Activated CD8-positive, alpha-beta memory T cell treated with anti-CD3 and anti-CD28 coated beads for 48 hours (primary cell): ENCODE measurements at places on chromosomes 16 and 17.

GRCh38 chr17:34207572-34207971, 47.5 kb upstream of the CCL2 start:
- DNase-seq: no peak

DNA sequence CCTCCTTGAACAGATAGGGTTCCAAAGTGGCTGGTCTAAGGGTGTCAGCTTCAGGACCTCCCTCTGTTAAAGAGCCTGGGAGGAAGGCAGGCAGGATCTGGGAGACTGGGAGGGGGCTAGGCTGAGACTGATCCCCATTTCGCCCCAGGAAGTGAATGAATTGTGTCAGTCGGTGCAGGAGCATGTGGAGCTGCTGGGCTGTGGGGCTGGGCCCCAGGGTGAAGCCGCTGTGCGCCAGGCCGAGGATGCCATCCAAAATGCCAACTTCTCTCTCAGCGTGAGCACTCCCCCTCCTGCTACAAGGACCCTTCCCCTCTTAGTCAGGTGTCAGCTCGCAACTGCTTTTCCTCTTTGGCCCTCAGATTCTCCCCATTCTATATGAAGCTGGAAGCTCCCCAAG, 6.1 kb downstream of the CARMIL2 start:
- no peak for DNase-seq

- no peak for DNase-seq
Observed at GRCh38 chr17:52546990-52547389, 388.5 kb upstream of the CA10 start.

DNA sequence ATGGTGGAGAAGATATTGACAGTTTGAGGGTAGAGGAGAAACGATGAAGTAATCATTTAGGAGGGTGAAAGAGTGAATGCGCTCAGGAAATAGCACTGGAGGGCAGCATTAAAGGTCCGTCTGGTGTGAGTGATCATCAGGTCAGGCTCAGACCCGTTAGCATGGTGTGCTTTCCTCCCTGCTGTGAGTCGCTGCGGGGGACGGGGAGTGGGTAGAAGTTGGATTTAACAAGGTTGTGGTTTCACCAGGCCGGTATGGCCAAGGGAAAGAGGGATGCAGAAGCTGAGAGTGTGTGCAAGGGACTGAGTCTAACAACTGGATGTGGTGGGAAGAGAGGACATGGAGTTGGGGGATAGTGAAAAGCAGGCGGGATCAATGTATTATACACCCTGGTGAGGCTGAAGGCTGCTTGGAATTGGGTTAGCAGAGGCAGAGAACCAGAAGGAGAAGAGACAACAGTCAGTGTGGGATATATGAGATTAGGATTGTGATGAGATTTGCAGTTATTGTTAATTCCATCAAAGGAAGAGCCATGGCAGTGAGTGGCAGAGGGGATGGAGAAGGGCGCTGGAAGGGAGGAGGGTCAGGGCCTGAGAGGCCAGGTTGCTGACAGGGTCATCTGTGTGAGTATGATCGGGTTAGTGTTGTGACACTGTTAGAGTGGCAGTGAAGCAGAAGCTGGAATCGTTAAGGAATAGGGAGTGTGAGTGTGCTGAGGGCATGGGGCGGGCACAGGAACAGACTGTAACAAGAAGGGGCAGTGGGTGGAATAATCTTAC, 59.0 kb upstream of the TBX2 start:
- DNase-seq: no peak

DNA sequence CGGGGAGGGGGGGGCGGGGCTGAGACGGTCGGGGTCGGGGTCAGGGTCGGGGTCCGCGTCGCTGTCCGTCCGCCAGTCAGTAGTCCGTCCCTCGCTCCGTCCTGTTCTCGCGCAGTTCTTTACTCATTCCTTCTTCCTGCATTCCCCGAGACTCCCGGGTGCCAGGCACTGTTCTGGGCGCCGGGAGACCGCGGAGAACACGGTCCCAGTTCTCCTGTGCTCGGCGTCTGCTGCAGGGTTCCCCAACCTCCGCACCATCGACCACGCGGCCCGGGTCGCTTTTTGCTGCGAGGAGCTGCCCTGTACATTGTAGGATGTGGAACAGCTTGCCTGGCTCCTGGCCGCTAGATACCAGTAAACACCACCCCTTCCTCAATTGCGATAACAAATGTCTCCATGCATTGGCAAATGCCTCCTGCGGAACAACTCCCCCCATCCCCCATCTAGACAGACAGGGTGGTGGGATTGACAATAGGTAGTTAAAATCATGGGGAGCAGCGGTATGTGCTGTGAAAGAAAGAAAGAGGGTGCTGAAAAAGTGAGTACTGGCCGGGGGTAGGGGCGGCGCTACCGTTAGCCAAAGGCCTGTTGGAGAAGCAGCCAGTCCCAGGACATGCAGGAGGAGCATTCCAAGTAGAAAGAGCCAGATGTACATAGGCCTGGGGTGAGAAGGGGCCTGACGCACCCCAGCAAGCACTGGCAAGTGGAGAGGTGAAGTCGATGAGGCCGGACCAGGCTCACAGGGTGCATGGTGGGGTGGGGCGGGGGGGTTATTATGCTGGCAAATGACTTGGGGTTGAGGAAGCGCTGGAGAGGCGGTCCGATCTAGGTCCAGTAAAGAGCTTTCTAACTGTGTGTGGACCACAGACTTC, 631 bp downstream of the TRAF7 start:
- no peak for DNase-seq

- DNase-seq: no peak
Observed at GRCh38 chr16:53378138-53378537, 56.1 kb upstream of the RBL2 start.

DNA sequence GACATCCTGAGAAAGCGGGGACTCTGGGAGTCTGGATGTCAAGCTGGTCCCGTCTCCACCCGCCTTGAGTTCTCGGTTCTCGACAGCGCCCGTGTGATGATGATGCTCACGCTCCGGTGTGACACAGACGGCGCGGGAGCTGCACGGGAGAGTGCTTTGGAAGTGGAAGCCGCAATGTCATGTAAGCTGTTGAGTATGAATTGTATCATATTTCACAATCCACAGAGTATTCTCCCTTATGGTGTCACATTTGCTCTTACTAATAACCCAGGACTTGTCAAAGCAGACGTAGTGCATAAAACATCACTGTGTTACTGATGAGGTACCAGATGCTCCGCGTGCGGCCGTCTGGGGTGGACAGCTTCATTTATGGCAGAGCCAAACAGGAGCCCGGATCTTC, 217.5 kb upstream of the CHMP6 start:
- no peak for DNase-seq

GRCh38 chr17:73706858-73707257, 62.6 kb upstream of the SDK2 start:
- no peak for DNase-seq

DNA sequence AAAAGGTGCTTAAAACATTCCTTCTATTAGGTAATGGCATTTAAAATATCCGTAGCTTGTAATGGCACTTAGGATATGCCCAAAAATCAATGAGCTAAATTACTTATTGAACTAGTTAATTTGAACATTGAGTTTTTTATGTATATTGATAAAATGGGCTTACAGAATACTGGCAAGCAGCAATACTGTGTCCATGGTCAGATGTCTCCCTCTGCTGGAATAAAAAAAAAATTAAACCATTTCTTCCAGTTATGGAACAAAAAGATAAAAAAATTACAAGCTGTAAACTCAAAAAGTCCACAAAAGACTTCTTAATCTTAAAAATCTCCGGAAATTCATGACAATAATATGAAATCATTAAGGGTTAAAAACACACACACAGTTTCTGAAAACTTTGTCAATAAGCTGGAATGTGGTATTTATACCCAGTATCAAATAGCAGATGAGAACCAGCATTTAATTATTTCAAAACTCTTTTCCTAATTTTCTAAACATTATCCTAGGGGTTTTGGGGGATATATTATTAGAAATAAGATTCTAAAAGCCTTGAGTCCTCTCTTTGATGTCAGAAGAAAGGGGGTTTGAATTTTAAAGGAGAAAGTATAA, 21.5 kb upstream of the PSMD7 start:
- DNase-seq: no peak

- DNase-seq: no peak
Observed at GRCh38 chr16:22356930-22357634, 17.3 kb downstream of the CDR2 start.

DNA sequence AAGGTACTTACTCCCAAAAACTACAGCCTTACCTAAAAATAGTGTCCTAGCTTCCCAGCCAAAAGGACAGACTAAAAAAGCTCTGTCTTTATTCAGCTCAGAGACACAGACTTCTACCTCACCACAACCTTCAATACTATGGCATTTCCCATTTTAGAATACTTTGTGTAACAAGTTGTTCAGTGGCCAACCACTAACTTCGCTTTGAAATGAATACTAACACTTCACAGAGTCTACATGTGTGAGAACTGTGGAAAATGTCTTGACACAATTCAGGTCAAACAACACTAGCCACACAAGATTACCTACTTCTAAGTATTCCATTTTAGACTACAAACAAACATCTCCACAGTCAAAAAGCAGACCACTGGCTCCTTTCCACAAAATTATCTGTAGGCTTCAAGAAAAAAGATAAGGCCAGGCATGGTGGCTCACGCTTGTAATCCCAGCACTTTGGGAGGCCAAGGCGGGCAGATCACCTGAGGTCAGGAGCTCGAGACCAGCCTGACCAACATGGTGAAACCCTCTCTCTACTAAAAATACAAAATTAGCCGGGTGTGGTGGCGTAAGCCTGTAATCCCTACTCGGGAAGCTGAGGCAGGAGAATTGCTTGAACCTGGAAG, 3.2 kb downstream of the HELZ start:
- no peak for DNase-seq

- DNase-seq: no peak
Observed at GRCh38 chr17:47955497-47956461, 1.9 kb downstream of the PRR15L start.

- no peak for DNase-seq
Observed at GRCh38 chr16:64809876-64810629, 311.8 kb downstream of the CDH11 start.

- DNase-seq: no peak
Observed at GRCh38 chr17:34988644-34989043, 8.3 kb downstream of the LIG3 start.

GRCh38 chr16:51327001-51327400, 175.9 kb upstream of the SALL1 start:
- DNase-seq: no peak

GRCh38 chr17:5793899-5794298, 209.6 kb upstream of the NLRP1 start:
- no peak for DNase-seq

DNA sequence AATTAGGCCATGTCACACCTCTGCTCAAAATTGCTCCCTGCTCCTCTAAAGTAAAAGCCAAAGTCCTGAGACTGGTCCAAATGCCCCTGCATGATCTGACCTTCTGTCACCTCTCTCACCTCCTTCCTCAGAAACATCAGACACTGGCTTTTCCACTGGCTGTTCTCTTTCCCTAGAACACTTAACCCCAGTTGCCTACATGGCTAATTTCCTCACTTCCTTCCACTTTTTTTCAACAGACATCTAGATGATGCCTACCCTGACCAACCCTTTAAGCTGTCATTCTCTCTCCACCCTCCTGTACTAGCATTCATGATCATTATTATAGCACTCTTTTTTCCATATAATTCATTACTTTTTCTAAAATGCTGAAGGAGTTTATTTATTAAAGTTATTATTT, 31.0 kb downstream of the CCT6B start:
- no peak for DNase-seq

- no peak for DNase-seq
Observed at GRCh38 chr17:42338427-42338985, 49.7 kb downstream of the STAT3 start.

DNA sequence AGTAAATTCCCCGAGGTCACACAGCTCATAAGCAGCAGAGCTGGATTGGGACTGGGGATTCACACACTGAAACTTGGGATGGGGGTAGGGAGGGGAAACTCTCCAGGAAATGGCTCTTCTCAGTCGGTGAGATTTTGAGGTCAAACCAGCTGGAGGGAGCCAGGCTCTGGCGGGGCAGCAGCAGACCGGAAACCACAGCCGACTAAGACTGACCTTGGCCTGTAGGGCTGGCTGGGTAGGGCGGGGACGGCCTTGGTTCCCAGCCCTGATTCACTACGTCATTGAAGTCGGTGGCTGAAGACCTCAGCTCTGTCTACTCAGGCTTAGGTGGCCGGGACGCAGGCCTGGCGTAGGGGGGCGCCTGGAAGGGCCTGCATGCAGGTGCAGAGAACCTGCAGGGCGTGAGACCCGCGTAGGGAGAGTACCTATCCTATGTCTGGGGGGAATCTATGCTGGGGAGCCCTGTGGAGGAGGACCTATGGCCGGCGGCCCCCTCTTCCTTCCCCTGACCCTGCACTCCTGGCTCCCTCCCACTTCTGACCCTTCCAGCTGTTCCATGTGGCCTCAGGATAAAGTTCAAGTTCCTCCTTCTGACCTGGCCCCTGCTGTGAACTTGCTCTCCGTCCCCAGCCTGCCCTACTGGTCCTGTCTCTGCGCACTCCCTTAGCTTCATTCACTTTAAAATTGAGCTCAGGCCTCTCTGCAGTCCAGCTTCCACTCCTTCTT, 11.9 kb upstream of the SLC4A1 start:
- DNase-seq: no peak

GRCh38 chr17:2215616-2216364, 87.8 kb downstream of the SMG6 start:
- DNase-seq: peak; percentile 36

- no peak for DNase-seq
Observed at GRCh38 chr17:72064606-72065193, 56.1 kb upstream of the SOX9 start.

GRCh38 chr17:66673668-66674276, 161.1 kb upstream of the CACNG5 start:
- no peak for DNase-seq

DNA sequence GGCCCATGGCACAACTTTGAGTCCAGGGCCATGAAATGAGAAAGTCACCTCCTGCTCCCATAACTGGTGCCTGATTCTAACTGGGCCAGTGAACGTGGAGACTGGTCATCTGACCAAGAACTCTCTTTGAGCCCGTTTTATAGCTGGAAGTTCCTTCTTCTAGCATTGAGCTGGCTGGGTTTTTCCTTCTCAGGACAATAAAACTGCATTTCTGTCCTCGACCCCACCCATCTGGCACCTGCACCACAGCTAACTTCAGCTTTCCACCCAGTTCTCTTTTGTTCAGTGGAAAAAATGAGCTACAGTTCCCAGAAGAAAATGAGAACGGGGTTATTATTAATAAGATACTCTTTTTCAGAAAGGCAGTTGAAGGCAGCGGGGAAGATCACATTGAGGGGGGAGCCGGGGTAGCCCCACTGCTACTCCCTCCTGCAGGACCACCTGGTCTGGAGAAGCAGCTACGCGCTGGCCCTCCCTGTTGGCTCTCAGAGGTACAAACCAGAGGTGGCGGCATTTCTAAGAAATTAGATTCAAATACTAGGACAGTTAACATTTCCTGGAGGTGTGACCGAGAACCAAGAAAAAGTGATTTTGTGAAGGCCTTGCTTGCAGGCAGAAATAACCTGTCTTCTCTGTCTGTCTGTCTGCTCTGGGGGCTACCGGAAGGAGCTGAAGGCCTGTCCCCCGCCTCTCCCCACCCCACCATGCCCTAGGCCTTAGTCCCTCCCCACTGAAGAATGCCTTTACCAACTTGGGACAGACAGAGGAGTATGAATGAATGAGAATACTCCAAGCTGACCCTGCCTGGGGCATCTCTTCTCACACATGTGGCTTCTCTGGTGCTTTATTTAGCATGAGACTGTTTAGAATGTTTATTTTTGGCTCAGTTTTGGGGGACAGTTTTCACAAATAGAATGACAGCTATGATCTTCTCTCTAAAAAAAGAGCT, 123.9 kb downstream of the XYLT1 start:
- no peak for DNase-seq
